CD4-positive, alpha-beta T cell treated with Interleukin-12 subunit alpha and Interleukin-12 subunit beta, for 1 hour (primary cell): ENCODE measurements at places on chromosomes 16 and 17.

- no peak for DNase-seq
These were observed 7.0 kb downstream of the VAC14 start for GRCh38 chr16:70793851-70794502.

- no peak for DNase-seq
These were observed 23.4 kb upstream of the JPT2 start for GRCh38 chr16:1654505-1655268.

GRCh38 chr17:57046749-57047148 is 38.3 kb upstream of the AKAP1 start:
- no peak for DNase-seq

GRCh38 chr16:27772093-27772825 is 222.3 kb downstream of the KATNIP start:
- no peak for DNase-seq

DNA sequence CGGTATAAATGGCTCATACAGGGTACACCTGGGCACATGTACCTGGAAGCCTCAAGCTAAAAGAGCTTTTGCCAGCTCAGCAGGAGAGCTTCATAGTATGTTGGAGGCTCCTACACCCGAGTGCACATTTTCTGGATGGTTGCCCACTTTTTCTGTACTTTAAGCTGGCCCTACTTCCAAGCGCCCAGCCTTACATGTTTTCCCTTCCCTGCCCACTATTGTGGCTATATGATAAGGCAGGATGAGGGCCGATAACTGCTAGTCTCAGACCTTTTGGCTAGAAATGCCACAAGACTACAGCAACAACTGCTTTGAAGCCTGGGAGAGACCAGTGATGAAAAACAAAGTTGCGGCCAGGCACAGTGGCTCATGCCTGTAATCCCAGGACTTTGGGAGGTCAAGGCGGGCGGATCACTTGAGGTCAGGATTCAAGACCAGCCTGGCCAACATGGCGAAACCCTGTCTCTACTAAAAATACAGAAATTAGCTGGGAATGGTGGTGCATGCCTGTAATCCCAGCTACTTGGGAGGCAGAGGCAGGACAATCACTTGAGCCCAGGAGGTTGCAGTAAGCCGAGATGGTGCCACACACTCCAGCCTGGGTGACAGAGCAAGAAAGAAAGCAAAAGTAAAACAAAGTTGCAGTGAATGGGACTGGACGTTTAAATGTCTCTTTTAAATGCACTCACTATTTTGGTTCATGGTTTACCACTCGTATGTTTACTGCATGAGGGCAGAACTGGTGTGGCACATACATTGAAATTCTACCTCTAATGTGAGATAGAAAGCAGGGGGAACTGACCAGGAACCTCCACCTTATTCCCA is 14.2 kb upstream of the MARCHF10 start:
- no peak for DNase-seq

DNA sequence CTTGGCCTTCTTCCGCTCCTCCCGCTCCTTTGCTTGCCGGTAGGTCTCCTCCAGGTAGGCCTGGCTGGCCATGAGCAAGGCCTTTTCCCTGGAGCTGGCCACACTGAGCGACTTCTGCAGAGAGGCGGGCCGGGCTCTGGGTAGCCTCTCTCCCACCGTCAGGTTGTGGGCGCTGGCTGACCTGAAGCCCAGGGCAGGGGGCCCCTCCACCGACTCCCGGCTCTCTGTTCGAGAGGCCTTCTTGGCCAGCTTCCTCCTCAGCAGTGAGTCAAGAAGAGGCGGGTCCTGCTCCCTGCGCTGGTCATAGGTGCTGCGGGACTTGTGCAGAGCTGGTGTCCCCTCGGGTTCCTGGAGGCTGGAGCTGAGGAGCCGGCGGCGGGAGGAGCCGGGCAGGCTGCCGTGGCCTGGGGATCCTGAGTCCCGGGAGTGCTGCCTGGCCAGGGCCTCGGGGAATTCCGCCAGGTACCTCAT is 12.8 kb downstream of the GPR179 start:
- no peak for DNase-seq

GRCh38 chr17:79075446-79075750 is 774 bp downstream of the ENGASE start:
- peak; percentile 25 for DNase-seq

- no peak for DNase-seq
These were observed 34.9 kb downstream of the WSCD1 start for GRCh38 chr17:6104956-6105648.

DNA sequence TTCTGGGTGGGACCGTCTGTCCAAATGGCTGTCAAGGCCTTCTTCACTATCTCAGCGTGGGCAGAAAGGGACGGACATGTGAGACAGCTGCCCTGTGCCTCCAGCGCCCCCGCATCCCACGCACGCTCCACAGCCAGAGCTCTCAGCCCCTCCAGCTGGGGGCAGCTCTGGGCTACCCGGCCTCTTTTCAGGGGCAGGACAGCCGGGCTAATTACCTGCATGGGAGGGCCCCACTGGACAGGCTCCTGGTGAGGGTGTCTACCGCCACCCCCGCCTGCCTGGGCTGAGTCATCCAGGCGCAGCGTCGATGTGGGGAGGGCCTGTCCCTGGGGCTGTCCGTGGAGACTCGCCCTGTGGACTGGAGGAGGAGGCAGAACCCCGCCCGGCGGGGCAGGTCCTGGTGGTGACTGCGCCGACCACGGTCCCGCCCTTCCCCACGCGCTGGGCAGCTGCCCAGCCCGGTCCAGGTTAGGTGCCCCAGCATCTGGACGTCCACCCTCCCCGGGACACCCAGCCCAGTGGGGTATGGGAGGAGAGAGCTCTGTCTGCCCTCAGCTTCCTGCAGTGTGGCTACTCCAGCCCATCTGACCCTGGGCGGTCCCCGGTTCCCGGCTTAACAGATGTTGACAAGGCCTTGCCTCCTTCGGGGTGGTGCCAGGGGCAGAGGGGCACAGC is 5.9 kb upstream of the METRNL start:
- DNase-seq, result no peak

GRCh38 chr17:55452139-55452790 is 30.6 kb upstream of the MMD start:
- no peak for DNase-seq

- peak; percentile 12 for DNase-seq
These were observed 2.3 kb downstream of the NGFR start for GRCh38 chr17:49497148-49498028.

GRCh38 chr17:57910462-57911420 is 44.5 kb downstream of the CUEDC1 start:
- DNase-seq, result no peak
